Glutamatergic neuron (in vitro differentiated cells): ENCODE measurements at places on chromosomes 3 and 15.

DNA sequence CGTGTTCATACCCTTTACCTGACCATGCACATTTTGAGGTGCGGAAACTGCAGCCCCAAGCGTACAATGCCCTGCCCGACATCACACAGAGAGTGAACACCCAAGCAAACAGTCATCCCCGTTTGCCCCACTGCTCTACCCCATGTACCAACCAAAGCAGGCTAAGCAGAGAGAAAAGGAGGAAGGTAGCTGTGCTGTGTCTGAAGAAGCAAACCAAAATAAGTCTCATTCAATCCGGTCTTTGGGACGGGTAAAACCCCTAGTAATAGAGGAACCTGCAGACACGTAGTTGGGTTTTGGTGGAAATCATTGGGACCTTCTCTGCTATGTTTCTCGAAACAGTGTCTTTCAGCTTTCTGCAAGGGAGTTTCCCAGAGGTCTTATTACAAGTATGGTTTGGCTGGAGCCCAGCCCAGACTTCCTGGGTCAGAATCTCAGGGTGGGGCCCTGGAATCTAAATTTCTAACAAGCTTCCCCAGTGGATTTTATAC, 164.6 kb upstream of the HES1 start:
- H3K4me1 ChIP-seq: peaks cover 8% of the 10 kb centered on the region
- H3K36me3 ChIP-seq: no peaks in the 10 kb centered on the region
- no peak overlapping the region for H3K4me3 ChIP-seq
- peaks cover 3% of the 10 kb centered on the region for H3K27me3 ChIP-seq
- DNase-seq: no peak
- H3K27ac ChIP-seq: no peak overlapping the region

GRCh38 chr15:39914977-39915376, 5.1 kb downstream of the GPR176 start:
- H3K36me3 ChIP-seq: no peaks in the 10 kb centered on the region
- DNase-seq: no peak
- peaks cover 2% of the 10 kb centered on the region for H3K27me3 ChIP-seq
- no peak overlapping the region for H3K4me3 ChIP-seq
- H3K4me1 ChIP-seq: peaks cover 2% of the 10 kb centered on the region
- H3K27ac ChIP-seq: no peak overlapping the region

GRCh38 chr3:42983927-42984326, 4.8 kb downstream of the GASK1A start:
- no peak overlapping the region for H3K4me3 ChIP-seq
- peaks cover under 1% of the 10 kb centered on the region for H3K4me1 ChIP-seq
- no peak for DNase-seq

DNA sequence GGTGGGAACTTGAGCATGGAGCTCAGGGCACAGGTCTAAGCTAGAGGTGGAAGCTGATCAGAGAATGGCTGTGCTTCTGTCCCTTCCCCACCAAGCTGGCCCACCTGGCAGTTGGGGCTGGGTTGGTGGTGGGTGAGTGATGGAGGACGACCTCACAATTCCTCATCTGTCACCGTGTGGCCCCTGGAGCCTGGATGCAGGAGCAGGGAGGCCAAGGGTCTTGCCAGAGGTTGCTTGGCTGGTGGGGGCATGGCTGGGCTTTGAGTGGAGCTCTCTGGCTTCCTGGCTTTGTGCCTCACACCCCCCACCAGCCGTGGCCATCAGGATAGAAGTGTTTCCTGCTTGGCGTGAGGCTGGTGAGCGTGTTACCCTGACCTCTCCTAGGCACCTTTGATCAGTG, 36.0 kb downstream of the FBLN2 start:
- H3K27ac ChIP-seq: no peak overlapping the region
- H3K4me3 ChIP-seq: no peak overlapping the region
- H3K4me1 ChIP-seq: no peaks in the 10 kb centered on the region
- H3K36me3 ChIP-seq: no peaks in the 10 kb centered on the region
- DNase-seq: no peak

- no peak overlapping the region for H3K27ac ChIP-seq
- peaks cover 5% of the 10 kb centered on the region for H3K27me3 ChIP-seq
- no peak overlapping the region for H3K4me3 ChIP-seq
- DNase-seq: no peak
- H3K4me1 ChIP-seq: peaks cover 23% of the 10 kb centered on the region
These were observed 288.7 kb downstream of the EPHB1 start for GRCh38 chr3:135083756-135084155.

GRCh38 chr3:182969277-182969676, 11.1 kb downstream of the DCUN1D1 start:
- no peak overlapping the region for H3K27ac ChIP-seq
- no peaks in the 10 kb centered on the region for H3K27me3 ChIP-seq
- no peak for DNase-seq
- H3K36me3 ChIP-seq: no peaks in the 10 kb centered on the region
- H3K4me1 ChIP-seq: no peaks in the 10 kb centered on the region

DNA sequence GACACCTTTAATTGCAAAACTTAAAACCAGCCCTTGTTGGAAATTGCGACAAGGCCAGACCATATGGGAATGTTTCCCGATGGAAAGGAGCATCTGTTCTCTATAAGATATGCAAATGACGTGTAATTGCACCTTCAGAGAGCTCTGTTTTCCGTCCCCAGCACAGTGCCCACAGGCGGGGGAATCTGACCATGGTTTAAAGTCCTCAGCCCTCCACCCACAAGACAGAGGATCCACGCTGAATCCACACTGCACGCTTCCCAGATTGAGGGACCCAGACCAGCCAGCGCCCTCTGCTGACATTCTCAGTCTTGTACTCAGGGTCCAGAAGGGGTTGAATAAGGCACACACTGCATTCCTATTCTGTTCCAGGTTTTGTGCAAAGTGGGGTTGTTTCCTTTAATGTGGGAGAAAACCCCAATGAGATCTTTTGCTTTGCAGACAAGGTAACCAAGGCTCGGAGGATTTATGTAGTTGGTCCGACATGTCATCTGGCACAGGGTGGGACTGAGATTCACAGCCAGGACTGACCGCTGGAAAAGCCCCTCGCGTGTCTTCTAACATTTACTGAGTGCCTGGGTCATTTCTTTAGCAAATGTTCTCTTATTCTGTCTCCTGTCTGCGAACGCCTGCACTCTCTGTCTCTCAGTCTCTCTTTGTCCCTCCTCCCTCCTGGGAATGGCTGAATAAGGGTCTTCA, 36.8 kb upstream of the KLHL25 start:
- H3K4me1 ChIP-seq: peaks cover 36% of the 10 kb centered on the region
- peak overlapping the region; percentile 59 for H3K4me3 ChIP-seq
- peak; percentile 82 for DNase-seq
- H3K27ac ChIP-seq: peak overlapping the region; percentile 89
- no peaks in the 10 kb centered on the region for H3K36me3 ChIP-seq
- H3K27me3 ChIP-seq: peaks cover 17% of the 10 kb centered on the region

GRCh38 chr15:27897481-27897880, 201.6 kb downstream of the OCA2 start:
- no peak overlapping the region for H3K27ac ChIP-seq
- H3K36me3 ChIP-seq: peaks cover 35% of the 10 kb centered on the region
- H3K4me1 ChIP-seq: no peaks in the 10 kb centered on the region
- no peak for DNase-seq
- no peak overlapping the region for H3K4me3 ChIP-seq
- no peaks in the 10 kb centered on the region for H3K27me3 ChIP-seq

DNA sequence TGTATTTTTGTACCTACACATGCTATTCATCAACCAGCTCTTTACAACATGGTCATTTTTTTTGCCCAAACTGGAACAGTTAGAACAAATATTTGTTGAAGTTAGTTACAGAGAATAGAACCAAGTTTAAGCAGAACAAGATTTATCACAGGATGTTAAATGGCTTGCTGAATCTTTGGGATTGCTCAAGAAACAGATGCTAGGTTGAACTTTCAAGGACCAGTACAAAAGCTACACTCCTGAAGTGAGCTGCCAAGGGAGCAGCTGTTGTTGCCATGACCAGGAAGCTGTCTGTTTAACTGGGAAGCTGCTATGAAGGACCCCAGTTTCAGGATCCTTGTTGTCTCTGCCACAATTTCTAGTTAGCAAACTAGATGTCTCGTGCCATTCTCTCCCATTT, 53.7 kb downstream of the ZIC1 start:
- H3K36me3 ChIP-seq: no peaks in the 10 kb centered on the region
- no peak overlapping the region for H3K4me3 ChIP-seq
- H3K4me1 ChIP-seq: no peaks in the 10 kb centered on the region

DNA sequence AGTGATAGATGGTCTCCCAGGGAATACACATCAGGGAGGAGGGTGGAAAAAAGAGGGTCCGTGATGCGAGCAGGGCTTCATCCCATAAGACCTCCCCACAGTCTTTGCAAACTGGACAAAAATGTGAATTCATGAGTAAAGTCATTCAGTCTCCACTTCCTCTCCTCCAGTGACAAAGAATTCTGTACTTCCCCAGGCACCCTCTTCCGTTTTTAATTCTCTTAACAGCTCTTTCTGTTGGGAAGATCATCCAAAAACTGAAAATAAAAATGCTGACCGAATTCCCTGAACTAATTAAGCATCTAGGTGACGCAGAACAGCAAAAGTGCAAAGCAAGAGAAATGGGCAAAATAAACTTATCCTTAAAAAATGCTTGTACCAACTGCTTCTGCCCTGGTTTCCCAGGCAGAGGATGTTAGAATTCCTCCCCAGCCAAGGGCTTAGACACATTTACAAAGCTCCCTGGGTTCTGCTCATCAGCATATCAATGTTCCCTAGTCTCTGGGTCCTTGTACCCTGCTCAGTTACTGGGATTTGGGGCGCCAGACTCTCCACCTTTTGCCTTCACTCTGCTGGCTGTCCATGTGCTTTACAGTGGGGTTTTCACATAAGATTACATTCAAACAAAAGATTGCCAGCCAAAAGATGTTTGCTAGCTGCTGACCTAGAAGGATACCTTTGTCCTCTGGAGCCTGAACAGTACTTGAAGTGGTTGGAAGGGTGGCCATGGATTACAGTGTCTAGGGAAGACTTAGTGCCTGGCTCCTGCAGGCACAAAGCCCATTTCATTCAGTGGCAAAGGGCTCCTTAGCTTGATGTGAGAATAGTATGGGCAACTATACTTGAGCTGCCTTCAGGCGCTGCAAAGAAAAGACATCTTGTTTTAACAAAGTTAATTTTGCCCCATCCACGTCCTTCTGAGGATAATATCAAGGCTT, 69.4 kb downstream of the ARNT2 start:
- DNase-seq: no peak
- no peak overlapping the region for H3K4me3 ChIP-seq
- peaks cover 36% of the 10 kb centered on the region for H3K36me3 ChIP-seq
- no peak overlapping the region for H3K27ac ChIP-seq
- peaks cover 6% of the 10 kb centered on the region for H3K4me1 ChIP-seq

DNA sequence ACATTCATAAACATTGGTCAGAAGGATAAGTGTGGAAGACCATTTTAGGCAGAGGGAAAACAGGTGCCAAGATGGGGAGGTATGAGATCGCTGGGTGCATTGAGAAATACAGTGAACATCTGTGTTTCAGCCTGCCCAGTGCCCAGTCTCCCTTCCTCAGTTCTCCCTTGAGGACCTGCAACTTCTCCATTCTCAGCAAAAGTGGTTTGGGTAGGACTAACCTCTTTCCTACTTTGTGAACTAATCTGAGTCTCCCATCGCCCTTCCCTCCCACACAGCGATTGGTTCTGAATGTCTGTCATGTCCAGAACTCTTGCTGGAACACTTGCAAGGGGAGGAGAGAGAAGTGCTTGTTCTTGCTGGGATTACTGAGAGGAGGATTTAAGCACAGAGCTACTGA, 10.9 kb upstream of the CCNL1 start:
- no peaks in the 10 kb centered on the region for H3K36me3 ChIP-seq
- H3K4me3 ChIP-seq: no peak overlapping the region
- peaks cover 4% of the 10 kb centered on the region for H3K4me1 ChIP-seq
- no peak for DNase-seq

DNA sequence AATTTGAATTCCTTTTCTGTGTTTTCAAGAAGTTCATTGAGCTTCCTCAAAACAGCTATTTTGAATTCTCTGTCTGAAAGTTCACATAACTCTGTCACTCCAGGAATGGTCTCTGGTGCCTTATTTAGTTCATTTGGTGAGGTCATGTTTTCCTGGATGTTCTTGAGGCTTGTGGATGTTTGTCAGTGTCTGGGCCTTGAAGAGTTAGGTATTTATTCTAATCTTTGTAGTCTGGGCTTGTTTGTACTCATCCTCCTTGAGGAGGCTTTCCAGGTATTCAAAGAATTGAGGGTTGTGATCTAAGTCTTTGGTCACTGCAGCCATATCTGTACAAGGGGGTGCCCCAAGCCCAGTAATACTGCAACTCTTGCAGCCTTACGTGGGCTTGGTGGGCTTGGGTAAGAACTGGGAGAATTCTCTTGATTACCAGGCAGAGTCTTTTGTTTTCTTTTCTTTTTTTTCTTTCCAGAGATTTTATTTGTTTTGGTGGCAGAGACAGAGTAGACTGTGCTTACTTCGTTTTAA, 19.3 kb upstream of the CCNDBP1 start:
- DNase-seq: no peak
- peaks cover 17% of the 10 kb centered on the region for H3K36me3 ChIP-seq
- no peak overlapping the region for H3K4me3 ChIP-seq
- no peaks in the 10 kb centered on the region for H3K27me3 ChIP-seq

DNA sequence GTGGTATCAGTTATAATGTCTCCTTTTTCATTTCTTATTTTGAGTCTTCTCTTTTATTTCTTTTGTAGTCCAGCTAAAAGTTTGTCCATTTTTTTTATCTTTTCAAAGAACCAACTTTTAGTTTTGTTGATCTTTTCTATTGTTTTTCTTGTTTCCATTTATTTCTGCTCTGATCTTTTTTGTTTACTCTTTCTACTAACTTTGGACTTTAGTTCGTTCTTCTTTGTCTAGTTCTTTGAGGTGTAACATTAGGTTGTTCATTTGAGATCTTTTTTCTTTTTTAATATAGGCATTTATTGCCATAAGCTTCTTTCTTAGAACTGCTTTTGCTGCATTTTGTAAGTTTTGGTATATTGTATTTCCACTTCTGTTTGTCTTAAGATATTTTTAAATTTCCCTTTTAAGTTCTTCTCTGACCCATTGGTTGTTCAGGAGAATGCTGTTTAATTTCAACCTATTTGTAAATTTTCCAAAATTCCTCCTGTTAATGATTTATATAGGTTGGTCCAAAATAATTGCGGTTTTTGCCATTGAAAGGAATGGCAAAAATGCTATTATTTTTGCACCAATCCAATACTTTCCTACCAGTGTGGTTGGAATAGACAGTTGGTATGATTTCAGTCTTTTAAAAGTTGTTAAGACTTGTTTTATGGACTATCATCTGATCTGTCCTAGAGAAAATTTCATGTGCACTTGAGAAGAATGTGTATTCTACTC, 51.2 kb downstream of the KAT2B start:
- no peaks in the 10 kb centered on the region for H3K27me3 ChIP-seq
- no peak for DNase-seq
- no peak overlapping the region for H3K4me3 ChIP-seq
- peaks cover 9% of the 10 kb centered on the region for H3K36me3 ChIP-seq
- no peak overlapping the region for H3K27ac ChIP-seq

GRCh38 chr3:152196782-152197181, 71.9 kb upstream of the MBNL1 start:
- no peak overlapping the region for H3K27ac ChIP-seq
- H3K4me1 ChIP-seq: no peaks in the 10 kb centered on the region
- no peak overlapping the region for H3K4me3 ChIP-seq
- DNase-seq: no peak
- no peaks in the 10 kb centered on the region for H3K27me3 ChIP-seq

GRCh38 chr15:90113166-90113565, 10.9 kb upstream of the IDH2 start:
- no peak overlapping the region for H3K27ac ChIP-seq
- no peak for DNase-seq
- H3K4me3 ChIP-seq: no peak overlapping the region
- peaks cover 11% of the 10 kb centered on the region for H3K36me3 ChIP-seq
- no peaks in the 10 kb centered on the region for H3K4me1 ChIP-seq
